ENCODE measurements at places on chromosomes 4 and X. TPM values are rescaled to one million over a fixed set of nuclear protein-coding genes. Genes with fewer than 3 reads are reported as not detected.

USP26 gene
- not detected for total RNA-seq

PLS3 gene
- 88.1 TPM for total RNA-seq

XPNPEP2 gene
- total RNA-seq: 5.4 TPM

XAGE1A gene
- total RNA-seq: not detected

CXCL10 gene
- total RNA-seq: 0.50 TPM

BEND4 gene
- total RNA-seq: 0.07 TPM

XG gene
- total RNA-seq: not detected

MTMR8 gene
- 39.5 TPM for total RNA-seq

YY2 gene
- total RNA-seq: 2.5 TPM

SCD5 gene
- total RNA-seq: 85.9 TPM

DCX gene
- not detected for total RNA-seq

F11 gene
- total RNA-seq: not detected

AFAP1 gene
- 6.5 TPM for total RNA-seq

FAT4 gene
- total RNA-seq: 7.0 TPM

KDR gene
- 36.2 TPM for total RNA-seq

AFF2 gene
- total RNA-seq: 2.0 TPM

LCORL gene
- 9.3 TPM for total RNA-seq

BEX3 gene
- 1,002 TPM for total RNA-seq

IL13RA1 gene
- total RNA-seq: 44.0 TPM

TRIM61 gene
- total RNA-seq: 2.1 TPM

SMR3B gene
- total RNA-seq: 1.5 TPM

SLC6A14 gene
- total RNA-seq: not detected
